ENCODE measurements at places on chromosomes 4 and X.

GRCh38 chrX:101057093-101057714 is 5.3 kb upstream of the TRMT2B start:
- DNase-seq = no peak

DNA sequence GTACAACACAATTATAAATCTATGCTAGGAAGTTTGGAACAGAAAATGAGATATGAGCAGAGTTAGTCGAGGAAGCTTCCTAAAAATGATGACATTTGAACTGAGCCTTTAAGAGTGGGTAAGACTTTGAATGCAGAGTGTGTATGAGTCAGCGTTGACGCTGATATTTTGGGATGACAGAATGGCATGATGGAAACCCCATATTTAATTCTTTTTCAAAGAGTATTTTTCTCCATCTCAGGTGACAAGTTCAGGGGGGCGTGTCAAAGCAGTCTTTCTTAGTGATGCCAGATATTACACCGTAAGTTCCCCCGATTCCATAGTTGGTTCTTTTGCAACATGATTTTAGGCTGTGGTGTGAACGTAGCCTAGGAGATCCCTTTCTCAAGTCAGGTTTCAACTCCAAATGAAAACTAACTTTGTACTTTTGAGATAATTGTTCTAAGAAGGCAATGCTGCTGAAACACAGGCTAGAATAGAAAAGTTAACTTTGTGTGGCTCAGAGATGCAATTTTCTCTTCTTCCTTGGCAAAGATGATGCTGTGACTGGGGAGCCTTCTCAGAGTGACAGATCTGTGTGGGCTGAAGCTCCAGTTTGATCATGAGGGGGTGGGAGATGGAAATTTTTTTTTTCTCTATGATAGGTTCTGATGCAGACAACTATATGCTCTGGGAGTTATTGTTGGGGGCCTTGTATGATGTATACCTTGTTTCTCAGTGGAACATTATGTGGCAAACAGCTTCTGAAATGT is 59.2 kb downstream of the GLUD2 start:
- no peak for DNase-seq

- no peak for DNase-seq
Measured at GRCh38 chrX:150293311-150294013, 69.7 kb upstream of the MAMLD1 start.

- no peak for DNase-seq
Measured at GRCh38 chrX:1181170-1181569, 31.3 kb downstream of the CRLF2 start.

DNA sequence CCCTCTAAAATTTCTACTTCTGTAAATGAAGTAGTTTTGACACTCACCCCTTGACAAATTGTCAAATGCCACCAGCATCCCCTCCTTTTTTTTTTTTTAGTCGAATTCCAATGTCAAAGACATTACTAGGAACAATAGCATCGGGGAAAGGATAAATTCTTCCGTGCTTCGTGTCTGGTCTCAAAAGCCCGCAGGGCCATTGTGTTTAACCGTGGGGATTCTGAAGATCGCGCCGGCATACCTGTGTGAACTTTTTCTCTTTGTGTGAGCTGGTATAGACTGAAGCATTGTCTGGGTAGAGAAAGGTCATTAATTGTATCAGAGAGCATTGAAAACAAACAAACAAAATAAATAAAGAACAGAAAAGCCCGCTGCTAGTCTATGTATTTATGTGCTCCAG is 313.9 kb downstream of the ASMT start:
- no peak for DNase-seq

- no peak for DNase-seq
Measured at GRCh38 chr4:156312261-156312847, 358.7 kb upstream of the CTSO start.

DNA sequence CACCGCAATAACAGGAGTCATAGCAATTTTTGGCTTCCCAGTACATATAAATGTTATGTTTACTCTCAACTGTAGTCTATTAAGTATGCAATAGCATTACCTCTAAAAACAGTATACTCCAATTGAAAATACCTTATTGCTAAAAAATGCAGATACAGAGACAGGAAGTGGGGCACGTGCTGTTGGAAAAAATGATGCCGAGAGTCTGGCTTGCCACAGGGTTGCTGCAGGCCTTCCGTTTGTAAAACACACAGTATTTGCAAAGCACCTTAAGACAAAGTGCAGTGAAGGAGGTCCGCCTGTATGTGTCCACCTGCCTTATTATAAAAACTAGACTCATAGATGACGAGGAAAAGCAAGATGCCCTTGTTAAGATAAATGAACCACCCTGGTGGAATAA is 23.5 kb downstream of the CD99 start:
- no peak for DNase-seq

DNA sequence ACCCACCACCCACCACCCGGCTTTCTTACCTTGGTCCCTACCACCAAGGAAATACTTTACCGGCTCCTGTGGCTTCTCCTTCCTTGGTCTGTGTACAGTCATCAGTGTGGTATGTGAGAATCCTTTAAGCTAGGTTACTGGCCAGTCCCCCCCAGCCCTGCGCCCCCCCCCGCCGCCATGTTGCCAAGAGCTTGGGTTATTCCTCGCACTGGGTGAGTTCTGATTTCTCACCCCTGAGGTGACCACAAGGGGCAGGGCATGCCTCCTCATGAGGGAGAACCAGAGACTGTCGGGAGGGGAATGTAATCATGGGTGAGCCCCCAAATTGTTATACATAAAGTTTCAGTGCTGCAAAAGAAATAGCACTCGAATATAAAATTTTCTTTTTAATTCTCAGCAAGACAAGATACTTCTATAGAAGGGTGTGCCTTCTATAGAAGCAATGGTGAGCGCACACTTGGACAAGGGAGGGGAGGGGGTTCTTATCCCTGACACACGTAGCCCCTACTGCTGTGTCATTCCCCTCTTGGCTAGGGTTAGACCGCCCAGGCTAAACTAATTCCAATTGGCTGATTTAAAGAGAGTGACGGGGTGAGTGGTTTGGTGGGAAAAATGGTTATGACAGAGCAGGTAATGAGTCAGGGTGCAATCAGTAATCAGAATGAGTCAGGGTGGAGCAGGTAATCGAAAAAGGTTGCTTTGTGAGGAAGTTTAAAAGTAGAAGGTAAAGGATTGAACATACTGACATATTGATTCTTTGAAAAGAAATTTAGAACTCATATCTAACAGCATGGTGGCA is 133.2 kb downstream of the KDM6A start:
- no peak for DNase-seq

DNA sequence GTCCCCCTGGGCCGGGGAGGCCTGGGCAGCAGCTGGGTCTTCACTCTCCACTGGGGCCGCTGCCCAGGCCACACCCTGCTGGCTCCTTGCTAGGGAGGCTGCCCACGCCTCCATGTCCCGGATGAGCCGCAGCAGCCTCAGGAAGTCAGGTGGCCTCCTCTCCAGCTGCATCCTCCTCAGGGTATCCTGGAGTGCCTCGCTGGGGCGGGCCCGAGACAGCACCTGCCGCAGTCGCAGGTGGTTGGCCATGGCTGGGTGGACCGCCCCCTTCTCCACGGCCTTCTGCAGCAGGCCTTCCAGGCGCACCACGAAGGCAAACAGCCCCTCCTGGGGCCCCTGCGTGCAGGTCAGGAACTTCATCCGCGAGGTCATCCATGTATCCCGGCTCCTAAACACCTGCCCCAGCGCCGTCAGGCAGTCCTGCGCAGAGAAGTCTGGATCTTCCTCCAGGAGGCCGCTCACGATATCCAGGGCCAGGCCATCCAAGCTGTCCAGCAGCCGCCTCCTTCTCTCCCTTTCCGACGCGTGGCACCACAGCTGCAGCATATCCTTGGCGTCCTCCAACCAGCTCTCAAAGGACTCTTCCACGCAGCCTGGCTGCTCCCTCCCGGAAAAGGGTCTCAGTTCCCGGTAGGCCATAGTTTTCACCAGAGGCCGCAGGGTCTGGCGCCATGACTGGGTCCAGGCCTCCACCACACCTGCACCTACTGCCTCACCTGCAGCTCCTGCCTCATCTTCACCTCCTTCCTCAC is 2.1 kb downstream of the PNMA6F start:
- DNase-seq = no peak

GRCh38 chr4:72828864-72829263 is 240.7 kb downstream of the COX18 start:
- DNase-seq = no peak

DNA sequence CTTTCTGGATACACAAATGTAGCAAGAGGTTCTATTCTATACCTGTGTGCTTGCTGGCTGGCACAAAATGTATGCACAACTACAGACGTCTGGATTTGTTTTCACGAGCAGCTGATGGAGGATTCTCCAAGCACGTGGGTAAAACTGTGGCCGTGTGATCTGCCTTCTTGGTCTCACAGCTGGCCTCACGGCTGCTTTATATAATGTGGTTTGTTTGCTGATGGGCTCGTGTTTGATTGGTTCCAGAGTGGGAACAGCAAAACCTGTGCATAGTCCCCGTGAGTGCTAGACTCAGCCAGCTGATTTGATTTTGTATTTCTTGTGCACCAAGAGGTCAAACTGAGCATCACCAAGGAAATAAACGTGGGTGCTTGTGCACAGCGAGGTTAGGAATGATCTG is 262.6 kb upstream of the RPS6KA3 start:
- no peak for DNase-seq

DNA sequence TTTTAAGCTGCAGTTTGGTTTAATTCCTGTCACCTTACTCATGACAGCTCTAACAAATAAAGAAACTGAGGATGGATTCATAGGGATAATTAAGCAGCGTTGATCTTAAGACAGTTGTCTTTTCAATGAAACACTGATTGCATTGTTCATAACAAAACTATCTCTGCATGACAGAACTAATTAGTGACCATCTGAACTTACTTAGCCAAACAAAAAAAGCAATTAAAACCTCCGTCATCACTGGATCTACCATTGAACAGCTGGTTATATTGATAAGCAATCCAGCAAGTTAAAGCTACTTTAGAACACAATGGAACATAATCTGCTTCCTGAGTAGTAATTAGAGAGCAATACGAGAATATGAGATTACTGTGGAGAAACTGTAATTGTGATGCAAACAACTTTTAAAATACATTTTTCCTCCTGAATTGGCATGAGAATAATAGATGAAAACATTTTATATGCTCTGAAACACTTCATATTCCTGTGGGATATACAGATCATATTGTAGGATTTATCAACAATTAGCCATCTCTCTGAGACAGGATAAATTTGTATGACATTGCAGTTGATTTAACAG is 2576.8 kb downstream of the PCDH7 start:
- peak; percentile 32 for DNase-seq

- no peak for DNase-seq
Measured at GRCh38 chr4:92789741-92790140, 486.0 kb downstream of the GRID2 start.

DNA sequence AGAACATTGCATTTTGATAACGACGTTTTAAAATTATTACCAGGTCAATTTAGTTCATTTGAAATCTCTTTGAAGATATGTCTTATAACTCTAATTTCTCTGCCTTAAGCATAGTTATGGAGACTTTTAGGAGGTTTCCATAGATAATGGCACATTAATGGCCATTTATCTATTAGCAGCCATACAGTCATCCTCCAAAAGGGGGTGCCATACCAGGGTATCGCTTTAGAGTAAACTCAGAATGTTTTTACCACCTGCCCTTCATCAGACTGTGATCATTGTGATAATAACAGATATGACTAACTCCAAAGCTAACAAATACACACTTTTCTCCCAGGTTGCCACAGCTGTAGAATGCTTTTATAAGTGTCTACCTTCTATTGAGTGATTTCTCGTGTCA is 461.5 kb downstream of the FSTL5 start:
- no peak for DNase-seq

DNA sequence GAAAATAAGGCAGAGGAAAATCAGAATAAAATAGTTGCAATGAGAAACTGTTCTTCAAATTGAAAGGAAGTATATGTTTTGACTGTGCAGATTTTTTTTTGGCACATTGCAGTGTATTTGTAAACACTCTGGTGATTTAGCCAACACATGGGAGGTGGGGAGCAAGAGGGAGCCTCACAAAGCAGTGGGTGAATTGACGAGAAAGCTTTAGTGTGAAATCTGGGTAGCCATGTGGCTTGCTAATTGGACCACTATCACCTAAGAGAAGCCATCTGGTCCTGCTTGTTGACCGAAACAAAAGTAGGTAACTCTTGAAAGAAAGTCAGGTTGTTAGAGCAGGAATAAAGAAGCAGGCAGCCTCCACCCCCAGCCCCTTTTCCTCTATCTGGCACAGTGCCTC is 10.4 kb downstream of the CLCN5 start:
- no peak for DNase-seq

DNA sequence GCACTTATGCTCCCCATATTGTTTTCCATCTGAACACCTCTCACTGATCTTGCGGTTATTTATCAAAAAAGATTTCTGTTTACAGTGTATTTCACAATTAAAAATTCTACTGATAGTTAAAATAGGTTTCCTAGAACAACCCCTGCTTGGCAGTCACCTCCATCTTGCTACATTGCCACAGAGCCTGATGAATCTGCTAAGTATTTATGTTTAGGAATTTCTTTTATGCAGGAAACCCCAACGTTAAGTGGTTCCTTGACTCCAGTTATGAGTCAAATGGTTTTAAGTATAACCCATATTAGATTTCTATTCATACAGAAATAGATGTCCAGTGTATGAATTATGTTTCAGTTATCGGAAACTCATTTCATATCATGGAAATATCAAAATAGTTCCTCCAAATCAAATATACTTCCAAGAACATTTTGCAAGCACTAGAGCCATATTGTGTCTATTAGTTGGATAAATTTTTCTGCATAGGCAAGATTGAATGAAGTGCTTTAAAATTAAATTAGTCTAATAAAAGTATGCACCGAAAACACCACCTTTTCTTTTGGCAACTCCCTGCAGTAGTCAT is 20.6 kb downstream of the GALNT7 start:
- no peak for DNase-seq

DNA sequence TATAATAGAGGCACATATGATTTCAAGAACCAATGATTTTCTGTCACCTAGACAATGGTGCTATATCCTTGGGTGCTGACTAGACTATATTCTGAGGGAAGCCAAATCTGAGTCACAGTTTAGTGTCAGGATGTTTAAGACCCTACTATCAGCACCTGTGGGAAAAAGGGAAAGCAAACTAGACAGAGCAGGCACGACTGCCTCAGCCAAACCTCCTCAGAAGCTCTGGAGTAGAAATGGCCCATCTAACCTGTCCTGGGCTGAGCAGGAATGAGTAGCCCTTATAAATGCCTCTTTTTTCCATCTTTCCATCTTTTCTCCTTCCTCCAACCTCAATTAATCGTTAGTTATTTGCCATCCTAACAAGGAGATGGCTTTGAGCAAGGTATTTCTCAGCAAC is 80.4 kb upstream of the TECRL start:
- DNase-seq = no peak

All from NCI-H748 treated with DMSO at 0.1 percent for 48 hours (cell line).